Peyer's patch (tissue), 4 donors: ENCODE measurements at places on chromosomes 2 and 18. TPM values are rescaled to one million over a fixed set of nuclear protein-coding genes. Genes with fewer than 3 reads are reported as not detected.

DNA sequence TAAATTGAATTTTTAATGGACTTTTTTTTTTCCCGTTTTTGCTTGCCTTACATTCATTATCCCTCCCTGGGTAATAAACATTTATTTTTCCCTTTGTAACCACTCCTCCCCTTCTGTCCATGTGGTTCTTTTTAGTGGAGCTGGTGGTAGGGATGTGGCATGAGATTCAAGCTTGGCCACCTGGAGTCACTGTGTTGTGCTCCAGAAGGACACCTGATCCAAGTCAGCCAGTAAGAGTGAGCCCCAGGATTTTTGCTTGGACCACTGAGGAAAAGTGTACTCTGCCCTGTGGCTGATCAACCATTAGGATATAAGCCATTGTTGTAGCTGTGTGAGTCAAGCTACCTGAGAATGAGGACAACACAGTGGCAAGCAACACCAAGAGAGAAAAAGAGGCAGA lies 11.1 kb upstream of the ACTR3 start:
- no peaks in the 10 kb centered on the region for H3K27me3 ChIP-seq
- no peak overlapping the region for H3K4me3 ChIP-seq
- peak overlapping the region; percentile 71 for H3K27ac ChIP-seq
- H3K4me1 ChIP-seq, result no peaks in the 10 kb centered on the region
- no peaks in the 10 kb centered on the region for H3K36me3 ChIP-seq

KCNF1 gene
- not detected for total RNA-seq

GRCh38 chr2:66575625-66576310 lies 140.8 kb downstream of the MEIS1 start:
- H3K4me1 ChIP-seq, result no peaks in the 10 kb centered on the region
- H3K27ac ChIP-seq, result peak overlapping the region; percentile 68
- H3K36me3 ChIP-seq, result no peaks in the 10 kb centered on the region
- H3K4me3 ChIP-seq, result peak overlapping the region; percentile 26

GRCh38 chr2:225236769-225237323 lies 162.7 kb upstream of the NYAP2 start:
- H3K4me3 ChIP-seq, result no peak overlapping the region
- no peaks in the 10 kb centered on the region for H3K36me3 ChIP-seq
- no peaks in the 10 kb centered on the region for H3K27me3 ChIP-seq
- H3K4me1 ChIP-seq, result no peaks in the 10 kb centered on the region
- H3K27ac ChIP-seq, result no peak overlapping the region

DNA sequence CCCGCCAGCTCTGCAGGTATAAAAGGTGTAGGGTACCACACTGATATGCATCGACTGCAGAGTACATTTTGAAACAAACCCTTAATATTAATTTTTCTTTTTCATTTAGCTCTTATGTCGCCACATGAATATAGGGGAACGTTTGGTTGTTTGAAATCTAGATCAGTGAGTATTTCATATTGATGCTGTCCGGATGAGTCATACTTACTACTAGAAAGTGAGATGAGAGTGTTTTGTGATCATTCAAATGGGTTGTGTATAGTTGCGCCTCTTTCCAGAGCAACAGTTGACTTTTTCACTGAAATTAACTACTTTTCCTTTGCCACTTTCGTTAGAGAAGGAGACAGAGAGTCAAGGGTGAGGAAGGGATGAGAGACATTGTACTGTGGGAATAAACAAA lies 24.6 kb downstream of the NPAS2 start:
- H3K36me3 ChIP-seq, result no peaks in the 10 kb centered on the region
- H3K4me1 ChIP-seq, result peaks cover 12% of the 10 kb centered on the region
- H3K27ac ChIP-seq, result no peak overlapping the region
- no peaks in the 10 kb centered on the region for H3K27me3 ChIP-seq

DNA sequence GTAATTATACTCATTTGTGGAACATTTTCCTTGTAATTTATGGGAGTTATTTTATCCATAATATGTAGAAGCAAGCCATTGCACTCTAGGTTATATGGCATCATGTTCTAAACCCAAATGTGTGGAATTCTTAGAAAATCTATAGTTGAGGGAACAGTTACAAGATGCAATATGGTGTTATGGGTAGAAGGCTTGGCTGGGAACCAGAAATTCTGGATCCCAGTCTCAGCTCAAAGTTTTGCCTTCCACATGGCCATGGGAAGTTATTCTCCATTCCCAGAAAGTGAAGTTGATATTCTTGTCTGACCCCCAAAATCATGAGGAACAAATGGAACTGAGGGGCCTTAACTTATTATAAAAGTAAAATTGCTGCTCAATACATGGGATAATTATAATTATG lies 38.0 kb downstream of the KIF5C start:
- H3K36me3 ChIP-seq, result no peaks in the 10 kb centered on the region
- no peak for DNase-seq
- no peak overlapping the region for H3K27ac ChIP-seq
- no peaks in the 10 kb centered on the region for H3K27me3 ChIP-seq
- no peaks in the 10 kb centered on the region for H3K4me1 ChIP-seq

CFAP65 gene
- total RNA-seq, result 3.6 TPM

DNA sequence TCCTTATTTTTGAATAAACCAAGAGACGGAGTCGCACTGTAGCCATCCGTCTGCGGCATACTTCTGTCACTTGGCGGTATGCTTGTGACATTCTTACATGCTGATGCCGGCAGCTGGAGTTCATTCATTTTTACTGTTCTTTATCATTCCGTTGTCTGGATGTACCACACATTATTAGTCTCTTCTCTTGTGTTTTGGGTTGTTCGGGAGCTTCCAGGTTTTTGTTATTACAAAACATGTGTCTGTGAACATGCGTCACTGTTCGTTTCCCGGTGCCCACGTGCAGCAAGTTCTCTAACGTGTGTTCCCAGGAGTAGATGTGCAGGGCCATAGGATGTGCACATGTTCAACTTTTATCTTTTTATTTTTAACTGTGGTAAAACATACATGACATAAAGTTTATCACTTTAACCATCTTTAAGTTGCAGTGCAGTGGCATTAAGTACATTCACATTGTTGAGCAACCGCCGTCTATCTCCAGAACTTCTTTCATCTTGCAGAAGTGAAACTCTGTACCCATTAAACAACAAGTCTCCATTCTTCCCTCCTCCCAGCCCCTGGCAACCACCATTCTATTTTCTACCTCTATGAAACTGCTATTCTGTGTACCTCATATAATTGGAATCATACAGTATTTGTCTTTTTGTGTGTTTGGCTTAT lies 40.1 kb downstream of the MTCL1 start:
- no peaks in the 10 kb centered on the region for H3K27me3 ChIP-seq
- H3K4me1 ChIP-seq, result no peaks in the 10 kb centered on the region
- H3K27ac ChIP-seq, result no peak overlapping the region

METTL8 gene
- total RNA-seq, result 11.4 TPM

FBXO41 gene
- total RNA-seq, result 12.4 TPM

GKN1 gene
- not detected for total RNA-seq

DNA sequence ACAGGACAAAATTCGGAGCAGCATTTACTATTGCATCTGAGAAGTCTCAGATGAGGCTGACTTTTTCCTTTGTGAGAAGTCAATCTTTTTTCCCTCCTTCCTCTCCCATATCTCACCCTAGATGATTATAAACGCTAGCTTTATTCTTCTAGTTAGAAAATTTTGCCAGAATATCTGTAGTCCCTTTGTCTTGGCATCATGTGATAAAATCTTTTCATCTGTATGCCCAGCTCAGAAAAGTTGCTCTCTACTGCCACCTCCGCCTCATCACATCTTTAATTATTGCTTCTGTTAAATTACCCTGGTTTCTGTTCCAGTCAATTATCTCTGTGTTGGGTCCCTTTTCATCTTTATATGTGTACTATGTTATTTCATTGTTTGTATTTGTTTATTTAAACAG lies 210.8 kb upstream of the SLC35G4 start:
- no peaks in the 10 kb centered on the region for H3K36me3 ChIP-seq
- H3K27me3 ChIP-seq, result no peaks in the 10 kb centered on the region
- no peak overlapping the region for H3K27ac ChIP-seq
- no peak overlapping the region for H3K4me3 ChIP-seq

LHCGR gene
- not detected for total RNA-seq

CASP8 gene
- 48.4 TPM for total RNA-seq

DNA sequence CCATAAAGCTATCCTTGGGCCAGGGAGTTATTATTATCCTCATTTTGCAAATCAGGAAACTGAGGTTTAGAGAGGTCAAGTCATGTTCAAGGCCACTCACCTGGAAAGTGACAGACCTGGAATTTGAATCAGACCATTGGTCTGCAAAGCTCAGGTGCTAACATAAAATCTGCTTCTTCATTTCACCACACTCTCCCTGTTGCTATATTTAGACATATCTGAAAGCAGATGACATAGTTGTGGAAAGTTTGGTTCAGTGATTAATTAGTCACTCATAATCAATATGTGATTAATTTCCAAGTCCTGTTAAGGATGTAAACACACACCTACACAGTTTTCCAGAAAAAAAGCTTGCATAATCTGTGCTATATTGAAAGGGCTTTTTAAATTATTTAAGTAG lies 57.4 kb downstream of the LINC00305 start:
- H3K4me3 ChIP-seq, result no peak overlapping the region
- no peaks in the 10 kb centered on the region for H3K27me3 ChIP-seq
- DNase-seq, result no peak
- H3K36me3 ChIP-seq, result no peaks in the 10 kb centered on the region

DNA sequence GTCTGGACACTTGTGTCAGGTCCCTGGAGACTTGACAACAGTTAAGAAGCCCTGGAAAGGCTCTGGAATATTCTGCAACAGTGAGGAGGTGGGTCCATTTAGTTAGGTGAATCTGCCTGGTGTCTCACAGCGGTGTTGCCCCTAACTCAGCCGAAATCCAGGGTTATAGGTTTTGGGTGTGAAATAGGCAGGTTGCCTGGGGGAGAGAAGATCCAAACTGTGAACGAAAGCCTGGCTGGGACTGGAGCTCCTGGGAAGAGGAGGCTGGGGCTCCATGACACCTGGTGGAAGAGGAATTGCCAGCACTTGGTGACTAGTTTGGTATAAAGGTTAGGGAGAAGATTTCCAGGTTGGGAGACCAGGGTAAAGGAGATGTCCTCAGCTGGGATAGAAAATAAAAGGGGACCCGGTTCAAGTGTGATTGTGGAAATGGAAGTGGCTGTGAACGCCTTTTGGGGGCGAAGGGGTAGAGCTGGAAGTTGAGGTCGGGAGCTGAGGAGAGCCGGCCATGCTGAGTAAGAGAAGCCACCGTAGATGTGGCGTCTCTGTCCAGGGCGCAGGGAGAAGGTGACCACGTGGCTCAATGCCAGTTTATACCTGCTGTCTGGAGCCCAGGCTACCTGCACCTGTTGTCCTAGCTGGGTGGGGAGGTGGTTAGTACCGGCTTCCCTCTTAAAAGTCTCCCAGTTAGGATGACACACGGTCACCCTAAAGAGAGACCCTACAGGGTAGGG lies 3.0 kb upstream of the GAREM2 start:
- DNase-seq, result no peak
- H3K27me3 ChIP-seq, result no peaks in the 10 kb centered on the region
- H3K4me3 ChIP-seq, result no peak overlapping the region

DNA sequence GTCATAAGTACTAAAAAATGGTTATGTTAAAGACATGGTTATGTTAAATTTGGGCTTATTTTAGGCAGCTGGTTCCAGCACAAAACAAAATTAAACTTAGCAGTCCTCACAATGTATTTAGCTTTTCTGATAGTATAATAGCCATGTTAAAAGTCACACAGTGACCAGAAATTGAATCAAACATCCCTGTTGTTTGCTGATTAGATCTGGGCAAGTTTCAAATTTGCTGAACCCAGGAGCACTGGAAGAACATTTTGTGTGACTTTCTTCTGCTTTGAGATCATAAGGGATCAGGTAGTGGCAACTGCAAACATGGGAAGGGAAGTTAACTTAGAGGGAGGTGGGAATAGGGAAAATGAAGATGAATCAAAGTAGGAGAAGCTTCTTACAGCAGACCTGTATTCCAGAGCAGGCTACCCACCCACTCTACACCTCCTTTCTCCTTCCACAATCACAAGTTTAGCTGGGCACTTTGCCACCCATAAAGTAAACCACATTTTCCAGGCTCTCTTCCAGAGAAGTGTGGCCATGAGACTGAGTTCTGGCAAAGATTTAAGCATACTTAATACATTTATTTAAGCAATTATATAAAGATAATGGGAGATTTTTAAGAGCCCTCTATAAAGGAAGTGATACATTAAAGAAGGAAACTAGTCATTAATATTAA lies 616.1 kb upstream of the LRATD1 start:
- no peaks in the 10 kb centered on the region for H3K27me3 ChIP-seq
- H3K4me3 ChIP-seq, result no peak overlapping the region
- no peak for DNase-seq
- no peaks in the 10 kb centered on the region for H3K4me1 ChIP-seq
- no peaks in the 10 kb centered on the region for H3K36me3 ChIP-seq

ACYP2 gene
- 14.0 TPM for total RNA-seq

DNA sequence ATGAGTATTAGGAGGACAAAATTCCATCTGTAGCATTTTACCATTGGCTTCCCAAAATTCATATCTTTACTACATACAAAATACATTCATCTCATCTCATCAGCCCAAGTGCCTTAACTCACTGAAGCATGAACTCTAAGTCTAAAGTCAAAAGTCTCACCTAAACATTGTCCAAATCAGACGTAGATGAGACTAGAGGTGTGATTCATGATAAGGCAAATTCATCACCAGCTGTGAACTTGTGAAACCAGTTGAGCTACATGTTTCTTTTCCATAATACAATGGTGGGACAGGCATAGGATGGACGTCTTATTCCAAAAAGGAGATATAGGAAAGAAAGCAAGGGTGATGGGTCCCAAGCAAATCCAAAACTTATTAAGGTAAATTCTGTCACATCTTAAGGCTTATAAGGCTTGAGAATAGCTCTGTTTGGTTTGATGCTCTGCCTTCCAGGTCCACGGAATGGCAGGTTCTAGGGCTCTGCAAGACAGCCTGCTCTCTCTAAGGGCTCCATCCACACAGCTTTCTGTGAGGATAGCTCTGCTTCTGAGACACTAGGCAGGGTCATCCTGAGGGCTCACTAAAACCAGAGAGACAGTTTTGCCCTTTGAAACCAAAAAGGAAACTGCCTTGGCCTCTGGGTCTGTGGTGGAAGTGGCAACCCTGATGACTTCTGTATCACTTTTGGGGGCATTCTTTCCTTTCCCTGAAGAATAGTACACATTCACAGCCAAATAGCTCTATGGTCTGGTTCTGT lies 9.6 kb downstream of the IFIH1 start:
- no peak for DNase-seq
- H3K4me1 ChIP-seq, result no peaks in the 10 kb centered on the region
- no peak overlapping the region for H3K4me3 ChIP-seq
- no peaks in the 10 kb centered on the region for H3K36me3 ChIP-seq
- no peak overlapping the region for H3K27ac ChIP-seq

GRCh38 chr2:19124135-19124534 lies 234.3 kb downstream of the OSR1 start:
- H3K4me1 ChIP-seq, result no peaks in the 10 kb centered on the region
- no peak for DNase-seq
- no peaks in the 10 kb centered on the region for H3K36me3 ChIP-seq
- H3K27me3 ChIP-seq, result no peaks in the 10 kb centered on the region

NPAS2 gene
- 96.0 TPM for total RNA-seq

C2orf68 gene
- total RNA-seq, result 20.5 TPM

GALNT5 gene
- 20.1 TPM for total RNA-seq

LGALSL gene
- total RNA-seq, result 22.8 TPM

GRCh38 chr2:223311889-223312680 lies 260.1 kb downstream of the KCNE4 start:
- H3K4me3 ChIP-seq, result no peak overlapping the region
- no peak for DNase-seq
- no peaks in the 10 kb centered on the region for H3K27me3 ChIP-seq
- H3K27ac ChIP-seq, result no peak overlapping the region

- H3K27me3 ChIP-seq, result no peaks in the 10 kb centered on the region
- H3K4me1 ChIP-seq, result no peaks in the 10 kb centered on the region
- H3K4me3 ChIP-seq, result no peak overlapping the region
- H3K27ac ChIP-seq, result no peak overlapping the region
- no peaks in the 10 kb centered on the region for H3K36me3 ChIP-seq
These were observed 70.7 kb downstream of the ATF2 start for GRCh38 chr2:175097297-175097696.

ST8SIA5 gene
- not detected for total RNA-seq
